Stimulated activated CD8-positive, alpha-beta memory T cell treated with anti-CD3 and anti-CD28 coated beads, Interleukin-4, amount 100 ng/mL, for 1 hour (primary cell): ENCODE measurements at places on chromosomes 6 and 20.

DNA sequence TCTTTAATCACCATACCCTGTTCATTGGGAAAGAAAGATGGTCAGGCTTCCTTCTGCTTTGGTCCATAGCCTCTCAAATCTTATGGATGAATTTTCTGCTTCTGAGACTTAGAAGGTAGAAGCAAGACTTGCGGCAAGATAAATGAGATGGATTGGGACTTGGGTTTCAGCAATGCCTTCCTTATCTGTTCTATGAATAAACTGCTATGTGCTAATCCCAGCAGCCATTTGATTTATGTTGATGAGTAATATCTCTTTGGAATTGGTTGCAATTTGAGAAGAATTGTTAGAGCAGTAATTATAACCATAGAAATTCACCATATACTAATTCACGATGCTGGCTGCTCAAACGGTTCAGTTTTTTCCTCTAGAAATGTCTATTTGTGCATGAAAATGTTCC is 48.3 kb downstream of the TXLNB start:
- no peak for DNase-seq

DNA sequence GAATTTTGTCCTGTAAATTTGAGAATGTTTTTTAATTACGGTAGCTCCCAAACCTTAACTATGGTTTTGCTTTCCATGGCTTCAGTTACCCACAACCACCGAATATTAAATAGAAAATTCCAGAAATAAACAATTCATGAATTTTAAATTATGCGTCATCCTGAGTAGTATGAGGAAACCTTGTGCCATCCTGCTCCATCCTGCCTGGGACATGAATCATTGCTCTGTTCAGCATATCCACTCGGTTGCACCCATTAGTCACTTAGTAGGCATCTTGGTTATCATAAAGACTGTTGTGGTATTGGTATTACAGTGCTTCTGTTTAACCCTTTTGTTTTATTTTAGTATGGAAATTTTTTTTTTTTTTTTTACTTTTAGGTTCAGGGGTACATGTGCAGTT is 39.7 kb downstream of the KCNS1 start:
- DNase-seq: no peak

- no peak for DNase-seq
These were observed 40.1 kb upstream of the DYNLRB1 start for GRCh38 chr20:34475979-34476736.

DNA sequence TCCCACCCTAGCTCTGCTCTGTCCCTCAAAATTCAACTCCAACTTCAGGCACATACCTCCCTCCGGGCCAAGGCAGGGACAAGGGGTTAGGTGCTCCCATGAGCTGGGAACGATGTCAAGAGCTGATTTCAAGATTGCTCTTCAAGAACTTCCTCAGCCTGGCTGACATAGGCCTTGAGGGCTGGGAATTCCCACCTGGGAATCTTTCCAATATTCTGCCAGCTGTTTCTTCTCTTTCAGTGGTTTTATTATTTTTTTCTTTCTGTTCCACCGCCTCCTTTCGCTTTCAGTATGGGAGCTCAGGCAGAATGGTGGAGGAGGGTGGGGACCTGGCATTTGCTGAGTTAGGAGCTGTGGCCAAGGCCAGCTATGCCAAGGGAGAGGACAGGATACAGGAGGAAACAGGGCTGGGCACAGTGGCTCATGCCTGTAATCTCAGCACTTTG is 33.7 kb downstream of the SRSF3 start:
- no peak for DNase-seq

- DNase-seq: no peak
These were observed 38.0 kb downstream of the CDYL start for GRCh38 chr6:4814212-4814611.

DNA sequence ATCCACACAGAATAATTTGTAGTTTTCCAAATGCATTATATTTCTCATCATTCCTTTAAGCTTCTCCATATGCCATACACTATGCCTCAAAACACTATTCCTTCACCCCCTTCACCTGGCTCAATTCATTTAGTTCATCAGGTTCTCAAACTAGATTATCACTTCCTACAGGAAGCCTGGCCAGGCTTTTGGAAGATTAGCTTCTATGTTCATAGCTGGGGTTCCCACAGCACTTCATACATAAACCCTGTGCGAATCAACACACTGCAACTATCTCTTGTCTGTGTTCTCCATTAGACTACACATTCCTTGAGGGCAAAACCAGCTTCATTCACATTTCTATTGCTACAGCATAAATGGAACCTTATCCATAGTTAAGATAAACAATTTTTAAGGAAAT is 40.5 kb upstream of the PLN start:
- no peak for DNase-seq

DNA sequence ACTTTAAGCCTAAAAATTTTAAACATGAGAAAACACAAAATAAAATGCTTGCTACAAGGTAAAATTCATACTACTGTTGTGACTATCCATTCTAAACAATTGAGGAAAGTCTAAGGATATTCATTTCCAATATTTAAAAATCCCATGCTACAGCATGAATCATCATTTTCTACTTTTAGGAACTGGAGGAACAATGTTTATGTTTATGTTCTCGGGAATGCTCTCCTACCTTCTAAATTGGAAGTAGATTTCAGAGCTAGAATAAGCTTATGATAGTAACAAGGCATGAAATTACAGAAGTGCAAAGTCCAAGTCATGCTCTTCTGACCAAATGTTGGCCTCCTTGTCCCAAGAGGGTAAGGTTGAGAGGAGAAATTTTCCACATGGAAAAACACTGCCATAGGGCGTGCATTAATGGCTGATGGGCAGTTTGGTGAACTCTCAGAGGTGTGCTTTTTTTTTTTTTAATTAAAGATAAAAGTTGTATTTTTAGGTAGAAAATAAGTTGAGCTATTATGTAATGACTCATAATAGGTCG is 6.0 kb upstream of the MYLK4 start:
- DNase-seq: no peak

- no peak for DNase-seq
These were observed 129.6 kb upstream of the BEND3 start for GRCh38 chr6:107244742-107245480.

GRCh38 chr6:12313992-12314589 is 23.9 kb downstream of the EDN1 start:
- no peak for DNase-seq

DNA sequence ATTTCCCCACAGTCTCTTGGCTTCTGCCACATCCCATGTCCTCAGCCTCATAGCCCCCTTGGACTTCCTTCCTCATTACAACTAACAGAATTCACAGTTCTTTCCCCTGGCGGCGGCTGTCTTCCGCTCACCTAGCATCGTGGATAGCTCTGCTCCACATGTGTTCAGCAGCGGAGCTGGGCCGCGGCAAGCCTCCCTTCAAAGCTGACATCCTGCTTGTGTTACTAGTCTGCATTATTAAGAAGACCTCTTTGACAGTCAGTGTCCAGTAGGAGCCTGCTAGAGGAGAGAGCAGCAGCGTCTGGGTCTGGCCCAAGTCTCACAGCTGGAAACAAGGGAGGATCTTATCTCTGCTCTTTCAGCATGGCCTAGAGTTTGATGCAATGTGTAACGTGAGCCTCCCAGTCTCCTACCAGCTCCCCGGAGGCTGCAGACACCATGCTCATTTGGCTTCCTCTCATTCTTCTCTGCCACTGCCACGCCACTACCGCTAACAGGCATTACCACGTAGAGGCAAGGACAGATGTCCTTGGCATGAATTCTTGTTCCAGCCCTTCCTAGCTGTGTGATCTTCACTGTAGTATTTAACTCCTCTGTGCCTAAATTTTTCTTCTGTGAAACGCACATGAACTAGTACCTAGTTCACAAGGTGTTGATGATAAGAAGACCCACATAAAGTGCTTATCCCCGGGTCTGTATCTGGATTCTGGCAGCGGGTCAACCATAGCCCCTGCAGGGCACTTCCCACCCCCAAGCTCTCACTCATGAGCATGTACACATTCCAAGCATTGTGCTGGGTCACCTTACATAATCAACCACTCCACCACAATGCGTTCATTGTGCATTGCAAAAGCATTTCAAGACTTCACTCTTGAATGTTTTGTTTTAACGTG is 107.1 kb upstream of the BACH2 start:
- DNase-seq: no peak

DNA sequence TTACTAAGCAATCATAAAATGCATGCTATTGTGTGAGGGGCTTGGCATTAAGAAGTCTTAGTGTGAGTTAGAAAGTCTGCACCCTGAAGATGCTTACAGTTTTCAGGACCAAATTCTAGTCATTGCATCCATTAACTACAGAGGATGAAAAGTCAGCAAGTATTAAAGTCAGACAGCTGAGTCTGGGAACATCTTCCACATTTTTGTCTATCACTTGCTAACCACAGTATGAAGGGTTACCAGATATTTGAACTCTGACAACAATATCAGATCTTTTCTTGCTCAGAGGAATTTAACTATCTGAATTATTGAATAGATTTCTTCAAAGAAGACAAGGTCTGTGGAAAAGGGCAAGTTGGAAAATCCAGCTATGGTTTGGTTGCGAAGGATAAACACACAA is 264.4 kb downstream of the BTBD9 start:
- DNase-seq: no peak

- no peak for DNase-seq
These were observed 113.6 kb upstream of the EMILIN3 start for GRCh38 chr20:41480054-41480770.

DNA sequence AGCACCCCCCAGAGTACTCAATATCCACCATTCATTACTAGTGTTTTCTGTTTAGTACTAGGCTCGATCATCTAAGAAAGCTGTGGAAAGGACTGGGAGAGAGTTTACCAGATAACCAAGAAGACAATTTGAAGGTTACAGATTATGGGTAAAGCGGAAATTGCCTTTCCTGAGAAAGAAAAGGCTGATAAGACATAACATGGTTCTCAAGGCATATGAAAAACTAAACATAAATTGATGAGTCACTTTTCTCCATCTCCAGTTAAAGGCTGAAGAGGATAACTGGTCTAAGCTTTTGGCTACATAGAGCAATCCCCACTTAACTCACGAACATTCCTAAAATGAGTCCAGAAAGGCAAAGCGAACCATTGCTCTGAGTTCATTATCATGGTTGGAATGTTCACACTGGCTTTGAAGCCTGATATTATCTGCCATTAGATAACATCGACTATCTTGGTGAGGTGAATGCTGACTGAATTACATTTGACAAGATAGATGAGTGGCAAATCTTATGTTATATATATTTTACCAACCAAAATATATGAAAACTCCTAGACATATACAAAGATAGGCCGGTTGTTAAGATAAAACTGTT is 65.8 kb downstream of the BTBD9 start:
- no peak for DNase-seq

DNA sequence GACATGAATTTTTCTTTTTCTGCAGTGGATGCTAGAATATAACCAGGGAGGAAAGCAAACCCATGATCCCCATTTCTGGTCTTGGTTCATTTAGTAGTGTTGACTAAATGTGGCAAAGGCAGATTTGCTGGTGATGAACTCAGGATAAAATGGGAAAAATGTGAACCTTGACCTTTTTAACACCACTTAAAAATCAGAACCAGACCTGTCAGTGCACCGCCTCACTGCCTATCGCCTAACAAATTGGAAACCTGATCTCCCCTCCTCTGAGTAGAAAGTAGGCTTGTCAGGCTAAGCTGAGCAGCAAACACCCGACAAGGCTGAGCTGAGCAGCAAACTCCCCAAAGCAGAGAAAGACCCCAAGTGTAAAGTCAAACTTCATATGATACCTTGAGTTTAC is 254.8 kb downstream of the FOXC1 start:
- DNase-seq: no peak

DNA sequence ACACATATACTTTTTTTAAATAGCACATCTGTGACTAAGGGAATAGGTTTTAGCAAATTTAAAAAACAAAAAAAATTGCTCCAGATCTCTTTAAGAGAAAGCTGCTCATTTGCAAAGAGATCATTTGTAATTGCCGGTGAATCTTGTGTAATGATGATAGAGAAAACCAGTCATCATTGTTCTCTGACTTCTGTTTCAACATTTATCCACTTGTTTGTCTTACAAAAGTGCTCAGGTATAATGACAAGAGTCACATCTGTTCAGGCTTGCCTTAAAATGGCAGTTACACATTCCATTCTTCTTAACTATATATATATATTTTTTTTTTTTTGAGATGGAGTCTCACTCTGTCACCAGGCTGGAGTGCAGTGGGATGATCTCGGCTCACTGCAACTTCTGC is 165.2 kb downstream of the AIG1 start:
- DNase-seq: no peak

DNA sequence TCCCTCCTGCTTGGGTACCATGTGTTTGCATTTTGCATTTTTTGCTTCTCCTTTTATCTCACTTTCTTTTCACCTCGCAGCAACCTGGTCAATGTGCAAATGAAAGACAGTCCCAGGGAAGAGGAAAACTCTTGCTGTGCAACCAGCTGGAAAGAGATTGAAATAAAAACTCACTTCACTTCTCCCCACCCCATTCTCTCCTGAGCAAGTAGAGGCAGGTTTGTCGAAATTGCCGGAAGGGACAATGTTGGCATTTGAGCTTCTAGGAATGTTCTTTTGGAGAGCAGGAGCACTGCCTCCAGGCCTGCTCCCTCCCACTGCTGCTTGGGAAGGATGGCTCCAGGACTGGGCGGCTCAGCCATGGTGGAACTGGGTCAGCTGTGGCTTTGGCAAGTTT is 30.6 kb downstream of the KCNG1 start:
- DNase-seq: no peak

DNA sequence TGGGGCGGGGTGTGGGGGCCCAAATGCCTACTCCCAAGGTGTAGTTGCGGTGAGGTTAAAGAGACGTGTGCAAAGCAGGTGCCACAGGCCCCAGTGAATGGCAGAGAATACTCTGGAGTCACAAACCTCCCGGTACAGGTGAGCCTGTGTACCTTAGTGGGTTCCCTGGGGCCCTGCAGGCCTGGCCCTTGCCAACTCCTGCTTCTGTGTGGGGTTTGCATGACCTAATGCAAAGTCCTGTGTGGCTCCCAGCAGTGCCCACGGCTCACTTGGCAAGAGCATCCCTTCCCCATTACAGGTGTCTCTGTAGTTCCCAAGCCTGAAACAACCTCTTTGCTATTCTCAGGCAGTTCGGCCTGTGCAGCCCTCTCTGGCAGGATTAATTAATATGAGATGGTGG is 17.5 kb downstream of the SPDEF start:
- no peak for DNase-seq

- DNase-seq: no peak
These were observed 3.5 kb upstream of the HTR1B start for GRCh38 chr6:77466451-77467437.

DNA sequence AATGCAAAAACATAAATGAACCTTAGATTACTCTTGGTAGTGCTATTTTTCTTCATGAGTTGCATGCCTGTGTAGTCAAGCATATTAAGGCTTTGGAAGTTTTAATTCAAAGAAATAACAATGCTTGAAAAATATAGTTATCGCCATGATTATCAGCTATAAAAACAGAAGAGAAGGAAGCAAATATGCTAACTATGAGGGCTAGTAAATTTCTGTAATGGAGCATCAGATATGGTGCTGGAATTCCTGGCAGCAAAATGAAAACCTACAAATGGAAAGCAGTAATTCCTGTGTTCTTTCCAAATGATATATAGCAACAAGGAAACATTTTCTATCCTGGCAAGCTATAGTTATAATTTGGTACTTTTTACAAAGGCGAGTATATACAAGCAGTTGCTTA is 29.7 kb downstream of the DOP1A start:
- DNase-seq: no peak

- DNase-seq: no peak
These were observed 21.6 kb downstream of the LY86 start for GRCh38 chr6:6610031-6610591.

GRCh38 chr6:31559958-31560696 is 12.0 kb upstream of the LTA start:
- DNase-seq: no peak
